HCEC 1CT (cell line): ENCODE measurements at places on chromosomes 13 and 19.

- DNase-seq: no peak
Observed at GRCh38 chr19:4380254-4380727, 20.1 kb downstream of the SH3GL1 start.

- peak; percentile 25 for DNase-seq
Observed at GRCh38 chr13:108269601-108270328, at the start of gene TNFSF13B. Gene TNFSF13B (plus strand): TSS chr13:108269718. CDS start chr13:108269896, 178 bp downstream.

GRCh38 chr19:57708641-57709361, at the start of gene ZNF154:
Gene ZNF154 (minus strand): TSS chr19:57709204. CDS start chr19:57708971, 233 bp downstream.
- DNase-seq: no peak

DNA sequence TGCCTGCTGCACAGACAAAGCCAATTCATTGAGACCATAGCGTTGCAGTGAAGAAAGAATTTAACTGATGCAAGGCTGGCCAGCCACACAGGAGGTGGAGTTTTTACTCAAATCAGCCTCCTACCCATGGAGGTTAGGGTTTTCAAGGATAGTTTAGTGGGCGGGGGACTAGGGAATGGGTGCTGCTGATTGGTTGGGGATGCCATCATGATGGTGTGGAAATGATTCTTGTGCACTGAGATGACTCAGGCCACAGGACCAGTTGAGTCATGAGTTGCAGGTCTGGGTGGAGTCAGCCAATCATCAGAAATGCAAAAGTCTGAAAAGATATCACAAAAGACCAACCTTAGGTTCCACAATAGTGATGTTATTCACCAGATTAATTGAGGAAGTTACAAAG, 359.6 kb downstream of the FOXO1 start:
- DNase-seq: no peak

- DNase-seq: peak; percentile 98
Observed at GRCh38 chr19:55189403-55189835, 9.3 kb upstream of the SYT5 start.

DNA sequence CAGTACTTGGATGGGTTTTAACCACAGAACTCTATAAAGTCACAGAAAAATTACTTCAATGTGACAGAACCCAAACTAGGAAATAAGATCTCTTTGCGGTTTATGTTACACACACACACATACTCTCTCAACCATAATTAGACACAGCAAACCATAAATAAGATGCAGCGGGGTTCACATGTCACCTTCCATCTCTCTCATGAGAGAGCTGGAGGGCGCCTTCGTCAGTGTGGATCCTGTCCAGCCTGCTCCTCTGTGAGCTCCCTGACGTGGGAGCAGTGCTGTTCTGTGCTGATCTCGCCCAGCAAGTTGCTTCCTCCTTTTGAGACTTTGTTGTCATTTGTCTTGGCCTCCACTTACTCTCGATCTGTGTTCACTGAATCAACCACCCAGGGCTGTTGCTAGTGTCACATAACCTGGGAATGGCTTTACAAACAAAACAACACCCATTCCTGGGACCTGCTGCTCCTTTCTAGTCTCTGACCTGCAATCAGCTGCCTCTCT, 204.9 kb upstream of the KL start:
- DNase-seq: no peak

DNA sequence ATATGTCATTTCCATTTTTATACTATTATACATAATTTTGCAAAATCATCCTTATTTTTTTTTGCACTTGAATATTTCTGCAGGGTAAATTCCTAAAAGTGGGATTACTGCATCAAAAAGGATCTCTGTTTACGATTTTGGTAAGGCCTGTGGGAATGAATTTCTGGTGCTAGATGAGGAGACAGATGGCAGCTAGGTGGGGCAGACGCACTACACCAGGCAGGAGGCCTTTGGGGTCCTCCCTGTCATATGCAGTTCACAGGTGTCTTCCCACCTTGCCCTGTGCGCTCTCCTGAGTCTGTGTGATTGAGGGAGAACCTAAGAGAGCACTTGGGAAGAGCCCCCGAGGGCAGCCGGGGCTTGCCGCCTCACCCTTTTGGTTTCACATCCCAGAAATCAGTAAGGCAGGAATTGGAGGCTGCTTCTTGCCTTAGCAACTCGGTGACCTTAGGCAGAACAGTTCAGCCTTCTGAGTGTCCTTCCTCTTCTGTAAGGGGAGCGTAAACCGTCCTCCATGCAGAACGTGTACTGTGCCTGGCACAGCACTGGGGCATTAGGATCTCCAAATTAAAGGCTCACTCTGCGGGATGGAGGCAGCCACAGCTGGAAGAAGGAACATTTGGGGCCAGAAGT, 13.4 kb upstream of the GJB2 start:
- DNase-seq: no peak

GRCh38 chr13:102978168-102978567, 88.0 kb downstream of the SLC10A2 start:
- DNase-seq: no peak

DNA sequence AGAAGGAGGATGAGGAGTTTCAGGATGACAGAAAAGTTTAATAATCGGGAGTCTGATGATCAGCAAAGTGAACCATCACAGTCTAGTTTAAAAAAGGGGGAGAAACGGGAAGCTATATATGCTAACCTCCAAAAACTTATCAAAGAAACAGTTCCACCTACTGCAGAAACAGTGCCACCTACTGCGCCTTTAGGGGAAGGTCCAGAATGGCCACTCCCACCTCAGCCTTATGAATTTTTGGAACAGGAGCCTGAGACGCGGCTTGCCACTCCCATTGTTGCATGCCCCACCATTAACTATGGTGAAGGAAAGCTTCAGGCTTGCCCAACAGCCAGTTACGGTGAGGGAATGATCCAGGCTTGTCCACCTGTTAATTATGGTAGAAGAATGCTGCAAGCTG, 929.0 kb downstream of the SLITRK6 start:
- peak; percentile 15 for DNase-seq

DNA sequence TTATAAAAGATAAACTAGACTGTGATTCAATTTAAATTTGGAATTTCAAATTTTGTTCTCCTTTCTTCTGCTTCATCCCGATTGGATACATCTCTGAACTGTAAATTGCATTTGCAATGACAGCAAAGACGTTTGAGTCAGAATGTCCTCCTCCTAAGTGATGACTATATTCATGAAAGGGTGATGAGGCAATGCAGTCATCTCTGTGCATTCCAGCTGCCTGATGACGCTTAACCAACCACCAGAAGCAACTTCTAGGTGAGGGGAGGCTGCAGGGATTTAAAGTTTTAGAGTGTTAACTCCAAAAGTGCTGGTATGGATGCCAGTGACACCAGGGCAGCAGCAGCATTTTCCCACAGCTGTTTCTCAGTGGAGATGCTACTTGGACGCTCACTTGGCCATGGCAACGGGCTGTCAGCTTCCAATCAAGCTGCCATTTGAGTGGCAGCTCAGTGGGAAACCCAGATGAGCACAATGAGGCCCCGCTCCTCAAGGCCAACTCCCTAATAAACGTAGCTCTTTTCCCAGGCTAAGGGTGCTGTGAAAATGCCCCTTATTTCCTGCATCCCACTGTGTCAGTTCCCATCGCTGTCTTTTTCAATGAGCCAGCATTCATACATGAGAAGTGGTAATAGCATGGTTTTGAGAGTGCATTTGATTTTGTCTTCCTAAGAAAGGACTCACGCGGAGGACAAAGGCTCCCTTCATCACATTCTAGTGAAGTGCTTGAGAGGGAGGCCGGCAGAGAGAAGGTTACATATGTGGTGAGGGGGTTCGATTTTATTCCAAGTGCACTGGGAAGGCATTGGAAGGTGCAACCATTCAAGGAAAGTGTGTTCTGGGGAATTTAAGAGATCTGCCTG, 45.2 kb upstream of the AMER2 start:
- peak; percentile 57 for DNase-seq

DNA sequence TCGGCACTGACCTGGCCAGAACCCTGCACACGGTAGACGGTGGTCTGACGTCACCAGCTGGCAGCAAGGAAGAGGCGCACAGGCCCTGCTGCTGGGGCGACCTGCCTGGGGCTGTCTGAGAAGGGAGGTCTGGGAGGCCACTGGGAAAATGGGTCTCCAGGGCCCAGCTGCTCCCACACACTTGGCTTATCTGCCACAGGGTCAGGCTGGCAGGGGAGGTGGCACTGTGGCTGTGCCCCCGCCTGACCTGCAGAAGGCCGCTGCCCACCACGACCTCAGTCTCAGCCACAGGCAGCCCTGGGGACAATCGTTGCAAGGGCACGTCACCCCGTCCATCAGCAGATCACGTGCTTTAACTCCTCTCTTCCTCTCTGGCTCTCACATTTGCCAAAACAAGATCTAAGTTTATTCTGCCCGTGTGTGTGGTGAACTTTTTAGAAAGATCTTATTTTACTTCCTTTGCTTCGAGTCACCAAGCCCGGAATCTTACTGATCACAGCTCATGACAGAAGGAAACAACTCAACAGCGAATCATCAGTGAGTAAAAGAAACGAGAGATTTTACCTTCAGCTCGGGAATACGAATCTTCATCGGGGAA, 45.2 kb upstream of the RANBP3 start:
- peak; percentile 61 for DNase-seq

DNA sequence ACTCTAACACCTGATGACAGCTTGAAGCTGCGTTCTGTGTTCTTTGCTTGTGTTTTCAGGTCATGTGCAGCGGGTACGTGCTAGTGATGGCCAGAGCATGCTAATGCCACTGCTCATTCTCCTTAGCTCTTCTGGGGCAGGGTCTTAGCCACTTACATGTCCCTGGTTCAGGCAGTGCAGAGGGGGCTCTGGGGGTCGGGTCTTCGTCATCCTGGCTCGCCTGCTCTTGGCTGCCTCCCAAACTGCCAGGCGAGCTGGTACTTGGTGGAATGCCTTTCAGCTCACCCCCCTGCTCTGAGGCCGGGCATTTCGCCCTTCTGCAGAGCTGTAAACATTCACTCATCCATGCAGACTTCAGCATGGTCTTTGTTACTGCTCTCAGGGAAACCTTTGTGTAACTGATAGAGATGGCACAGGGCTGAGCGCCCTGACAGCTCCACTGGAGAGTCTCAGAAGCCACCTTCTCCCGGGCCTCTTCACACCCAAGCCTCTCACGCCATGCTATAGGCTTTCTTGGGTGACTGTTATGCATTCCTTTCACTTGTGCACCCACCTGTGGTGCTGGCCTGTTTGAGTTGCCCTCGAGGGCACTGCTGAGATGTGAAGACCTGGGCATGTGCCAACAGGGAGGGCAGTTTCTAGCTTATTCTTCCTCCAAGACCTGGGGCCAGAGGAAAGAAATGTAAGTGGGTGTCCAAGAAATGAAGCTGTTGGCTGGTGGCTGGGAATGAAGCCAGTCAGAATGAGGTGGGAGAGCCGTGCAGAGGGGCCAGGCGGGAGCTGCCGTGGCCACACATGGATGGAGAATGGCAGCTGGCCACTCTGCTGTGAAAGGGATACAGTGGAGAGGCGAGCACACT, 24.4 kb downstream of the FAM124A start:
- no peak for DNase-seq

DNA sequence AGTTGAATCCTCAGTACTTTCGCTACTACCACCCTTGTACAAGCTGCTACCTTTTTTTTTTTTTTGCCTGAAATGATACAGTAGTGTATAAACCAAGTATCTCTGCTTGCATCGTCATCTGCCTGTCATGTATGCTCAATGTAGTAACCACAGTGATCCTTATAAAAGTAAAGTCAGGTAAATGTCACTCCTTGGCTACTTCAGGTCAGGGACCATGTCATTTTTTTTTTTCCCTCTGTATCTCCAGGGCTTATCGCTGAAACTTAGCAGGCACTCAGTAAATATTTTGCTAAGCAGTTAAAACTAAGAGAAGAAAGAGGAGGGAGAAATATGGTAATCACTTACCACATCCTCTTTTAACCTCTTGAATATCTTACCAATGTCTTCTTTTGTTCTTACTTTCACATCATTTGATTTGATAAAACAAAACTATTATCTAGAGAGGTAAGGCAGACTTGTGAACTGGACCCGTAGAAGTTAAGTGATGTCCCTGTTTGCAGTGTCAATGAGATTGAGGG, 96.8 kb upstream of the KLF12 start:
- DNase-seq: no peak

DNA sequence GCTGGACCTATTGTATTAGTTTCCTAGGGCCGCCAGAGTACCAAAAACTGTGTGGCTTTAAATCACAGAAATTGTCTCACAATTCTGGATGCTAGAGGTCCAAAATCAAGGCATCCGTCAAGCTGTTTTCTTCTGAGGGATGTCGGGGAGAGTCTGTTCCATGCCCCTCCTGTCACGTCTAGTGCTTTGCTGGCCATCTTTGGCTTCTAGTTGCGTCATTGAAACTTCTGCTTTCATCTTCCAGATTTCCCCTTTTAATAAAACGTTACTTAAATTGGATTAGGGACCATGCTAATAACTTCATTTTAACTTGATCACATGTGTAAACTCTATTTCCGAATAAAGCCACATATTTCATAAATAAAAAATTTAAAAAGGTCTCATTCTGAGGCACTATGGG, 47.5 kb downstream of the TRPM4 start:
- no peak for DNase-seq

GRCh38 chr19:52219611-52220010, 29.8 kb downstream of the PPP2R1A start:
- no peak for DNase-seq

GRCh38 chr13:60574735-60575134, 177.7 kb downstream of the TDRD3 start:
- DNase-seq: no peak

DNA sequence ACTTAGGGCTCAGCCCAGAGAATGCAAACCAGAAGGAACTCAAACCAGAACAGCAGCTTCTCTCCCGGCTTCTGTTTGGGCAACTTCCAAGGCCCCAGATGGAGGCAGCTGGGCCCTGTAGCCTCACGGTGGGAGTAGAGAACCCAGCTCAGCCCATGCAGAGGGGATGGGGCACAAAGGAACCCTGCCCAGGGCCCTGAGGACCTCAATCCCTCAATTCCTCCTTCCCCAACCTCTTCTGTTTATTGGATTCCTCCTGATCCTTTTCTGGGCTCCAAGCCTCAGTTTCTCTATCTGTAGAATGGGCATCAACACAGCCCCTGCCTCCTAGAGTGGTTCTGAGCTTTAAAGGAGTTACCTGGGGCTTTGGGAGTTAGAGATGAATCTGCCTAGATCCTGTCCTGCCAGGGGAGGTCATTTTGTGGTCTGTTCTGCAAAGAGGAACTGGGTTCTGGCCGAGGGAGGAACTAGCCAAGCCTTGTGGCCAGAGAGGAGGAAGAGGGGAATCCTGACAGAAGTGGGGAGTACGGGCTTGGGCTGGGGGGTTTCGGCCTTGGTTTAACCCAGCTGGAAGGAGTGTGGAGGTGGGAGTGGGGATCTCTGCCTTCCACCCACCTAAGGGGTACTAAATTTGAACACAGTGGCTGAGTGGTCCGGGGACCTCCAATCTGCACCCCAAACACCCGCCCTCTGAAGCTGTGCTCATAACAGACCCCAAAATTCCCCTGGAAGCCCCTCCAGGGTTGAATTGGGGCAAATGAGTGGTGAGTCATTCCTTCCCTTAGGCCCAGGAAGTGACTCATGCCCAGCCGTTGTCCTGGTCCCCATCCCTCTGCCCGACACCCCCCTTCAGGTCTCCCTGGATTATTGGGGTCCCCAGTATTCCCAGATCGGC, 2.7 kb downstream of the ADGRE5 start:
- DNase-seq: peak; percentile 69

GRCh38 chr13:48405875-48406274, 7.0 kb downstream of the LPAR6 start:
- no peak for DNase-seq

GRCh38 chr13:61045251-61045650, 370.4 kb downstream of the PCDH20 start:
- no peak for DNase-seq

- DNase-seq: peak; percentile 41
Observed at GRCh38 chr19:13033819-13034611, 38.7 kb downstream of the NFIX start.
